ENCODE measurements at places on chromosomes 5 and 9.

GRCh38 chr5:60633341-60633740, 66.6 kb downstream of the DEPDC1B start:
- no peak for DNase-seq

GRCh38 chr5:8685704-8686103, 816.8 kb downstream of the MTRR start:
- no peak for DNase-seq

- no peak for DNase-seq
Observed at GRCh38 chr5:42583322-42583721, 160.1 kb downstream of the GHR start.

GRCh38 chr5:97242341-97242740, 59.3 kb upstream of the RIOK2 start:
- no peak for DNase-seq

DNA sequence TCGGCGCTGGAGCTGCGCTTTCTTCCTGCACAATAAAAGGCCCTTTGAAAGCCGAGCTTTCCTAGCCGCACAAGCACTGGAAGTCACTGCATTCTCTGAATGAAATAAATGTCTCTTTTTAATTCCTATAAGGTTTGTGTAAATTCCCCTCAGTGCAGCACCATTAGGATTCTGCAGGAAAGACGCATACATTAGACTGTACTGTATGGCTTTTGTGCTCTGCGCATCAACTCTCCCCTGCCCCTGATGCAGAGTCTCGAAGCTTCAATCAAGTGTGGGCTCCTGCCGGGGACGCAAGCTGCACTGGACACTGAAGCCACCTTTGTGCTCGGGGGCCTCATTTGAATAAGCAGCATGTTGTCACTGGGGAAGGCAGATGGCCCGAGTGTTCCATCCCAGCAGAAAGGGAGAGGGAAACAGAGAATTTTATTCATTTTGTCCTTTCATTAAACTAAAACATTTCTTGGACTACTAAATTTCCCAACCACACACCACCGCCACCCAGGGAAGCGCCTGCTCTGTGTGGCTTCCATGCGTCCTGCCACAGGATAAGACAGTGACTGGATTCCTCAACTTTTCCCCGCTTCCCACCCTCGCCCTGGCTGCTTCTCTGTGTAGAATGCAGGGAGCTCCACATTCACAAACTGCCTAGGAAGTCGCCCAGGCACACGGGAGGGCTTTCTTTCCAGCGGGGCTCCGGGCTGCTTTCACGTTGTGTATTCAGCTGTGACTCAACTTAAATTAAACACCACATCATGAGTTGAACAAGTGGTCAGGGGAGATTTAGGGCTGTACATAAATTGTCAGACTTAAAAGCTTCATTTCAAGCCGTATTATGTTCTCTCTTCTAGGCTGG, 635.4 kb downstream of the IRX1 start:
- DNase-seq = no peak

DNA sequence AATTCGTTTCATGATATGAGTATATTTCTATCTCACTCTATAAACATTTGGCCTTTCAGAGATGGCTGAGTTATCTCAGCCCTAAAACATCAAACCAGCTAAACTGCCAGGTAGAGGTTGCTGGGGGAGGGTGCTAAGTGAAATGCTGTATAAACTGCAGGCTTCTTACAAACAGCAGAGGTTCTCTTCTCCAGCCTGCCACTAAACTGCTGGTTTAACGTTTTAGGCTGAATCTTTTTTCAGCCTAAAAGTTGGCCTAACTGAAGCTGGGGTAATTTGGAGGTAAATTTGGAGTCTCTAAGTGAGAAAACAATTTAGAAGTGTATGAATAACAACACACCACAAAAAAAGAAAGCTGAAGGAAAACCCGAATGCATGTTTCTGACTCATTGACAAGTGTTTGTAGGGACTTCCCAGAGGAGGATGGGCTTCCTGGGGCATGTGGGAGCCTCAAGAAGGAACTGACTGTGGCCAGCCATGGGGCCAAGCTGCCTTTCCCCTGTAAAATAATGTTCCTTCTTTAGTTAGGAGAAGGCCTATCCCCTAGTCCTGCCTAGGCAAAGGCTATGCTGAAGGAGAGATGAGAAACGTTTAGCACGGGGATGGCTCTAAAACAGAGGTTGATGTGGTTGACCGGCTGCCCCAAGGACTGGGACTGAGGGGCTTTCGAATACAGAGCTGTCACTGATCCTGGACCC, 44.3 kb downstream of the SLC28A3 start:
- peak; percentile 14 for DNase-seq

DNA sequence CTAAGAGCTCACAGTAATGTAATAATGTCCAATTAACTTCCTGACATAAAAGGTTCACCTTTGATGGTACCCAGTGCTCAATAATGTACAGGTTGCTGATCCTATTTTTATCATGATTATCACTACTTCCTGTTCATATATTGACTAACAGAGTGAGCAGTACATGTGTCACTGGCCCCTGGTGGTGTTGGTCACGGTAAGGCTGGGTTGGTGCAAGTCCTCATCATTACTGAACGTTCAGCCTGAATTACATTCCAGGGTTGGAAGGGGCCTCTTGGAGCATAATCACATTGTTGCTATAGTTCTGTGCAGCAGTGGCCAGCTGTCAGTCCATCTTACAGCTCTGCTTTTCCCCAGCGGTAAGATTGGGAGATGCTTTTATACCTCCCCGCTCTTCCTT, 24.2 kb upstream of the CKMT2 start:
- no peak for DNase-seq

DNA sequence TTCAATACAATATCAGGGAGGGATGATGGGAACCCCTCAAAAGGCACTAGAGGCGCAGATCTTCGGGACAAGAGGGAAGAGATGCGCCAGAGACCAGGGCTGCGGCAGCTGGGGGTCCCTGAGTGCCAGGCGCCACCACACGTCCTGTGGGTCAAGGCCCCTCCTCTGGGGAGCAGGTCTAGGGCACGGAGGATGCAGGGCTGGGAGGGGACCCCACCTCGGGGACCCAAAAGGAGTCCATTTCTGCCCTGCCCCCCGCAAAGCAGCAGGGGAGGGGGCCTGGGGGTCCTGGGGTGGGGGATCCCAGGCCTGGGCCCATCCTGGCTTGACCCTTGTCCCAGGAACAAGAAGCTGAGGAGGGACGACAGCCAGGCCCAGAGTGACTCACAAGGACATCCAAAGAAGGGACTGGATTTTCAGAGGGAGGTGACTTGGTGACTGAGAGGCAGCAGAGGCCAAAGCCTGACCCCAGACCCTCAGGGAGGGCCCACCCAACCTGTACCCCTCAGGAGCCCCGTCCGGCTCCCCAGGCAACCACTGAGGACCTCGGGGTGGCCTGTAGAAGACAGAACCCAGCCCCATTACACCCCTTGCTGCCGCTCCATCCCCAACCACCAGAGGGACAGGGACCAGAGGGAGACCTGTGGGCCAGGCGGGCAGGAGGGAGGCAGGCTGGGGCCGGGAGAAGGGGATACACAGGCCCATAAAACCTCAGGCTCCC, 54.2 kb downstream of the LRSAM1 start:
- DNase-seq = no peak

DNA sequence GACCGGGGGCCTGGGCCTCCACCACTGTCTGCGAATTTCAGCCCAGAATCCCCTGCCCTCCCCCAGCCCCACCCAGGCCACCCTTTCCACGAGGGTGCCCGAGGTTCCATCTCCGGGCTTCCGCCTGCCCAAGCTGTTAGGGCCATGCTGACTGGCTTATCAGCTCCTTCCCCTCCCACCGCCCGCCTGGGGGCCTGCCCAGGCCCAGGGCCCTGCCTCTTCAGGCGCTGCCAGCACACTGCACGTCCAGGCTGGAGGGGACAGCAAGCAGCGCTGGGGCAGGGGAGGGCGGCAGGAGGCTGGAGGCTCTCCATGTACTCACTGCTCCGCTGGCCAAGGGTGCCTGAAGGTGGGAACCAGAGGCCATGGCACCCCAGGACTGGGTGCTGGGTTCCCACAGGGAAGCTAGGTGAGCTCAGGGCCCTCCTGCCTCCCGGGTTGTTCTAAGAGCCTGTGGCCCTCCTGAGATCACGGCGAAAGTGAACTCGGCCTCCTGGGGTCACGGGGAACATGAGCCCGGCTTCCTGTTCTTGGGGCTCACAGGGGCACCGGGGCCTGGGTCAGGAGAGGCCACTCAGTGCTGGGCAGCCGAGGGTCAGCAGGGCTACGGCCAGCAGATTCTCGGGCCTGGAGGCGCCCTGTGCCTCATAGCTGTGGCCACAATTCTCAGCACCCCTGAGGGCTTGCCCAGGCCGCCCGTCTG, 57.7 kb upstream of the EGFL7 start:
- no peak for DNase-seq

GRCh38 chr5:15526413-15526812, 26.4 kb downstream of the FBXL7 start:
- DNase-seq = no peak

DNA sequence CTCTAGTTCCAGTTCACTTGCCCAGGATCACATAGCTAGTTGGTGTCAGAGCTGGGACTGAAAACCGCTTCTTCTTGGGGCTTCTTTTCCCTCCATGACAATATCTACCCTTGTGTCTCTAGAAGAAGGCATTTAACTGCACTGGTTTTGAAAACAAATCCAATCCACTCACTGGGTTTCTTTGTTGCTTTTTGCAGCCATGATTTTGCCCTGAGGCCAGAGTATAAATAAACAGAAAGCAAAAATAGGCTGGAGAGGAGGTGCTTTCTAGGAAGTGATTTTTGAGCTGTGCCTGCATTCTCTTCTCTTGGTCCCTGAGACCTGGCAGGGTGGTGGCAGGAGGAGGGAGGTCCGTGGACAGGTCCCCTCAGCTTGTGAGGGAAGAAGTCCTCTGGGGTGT, 6.9 kb upstream of the TRIO start:
- DNase-seq = no peak

DNA sequence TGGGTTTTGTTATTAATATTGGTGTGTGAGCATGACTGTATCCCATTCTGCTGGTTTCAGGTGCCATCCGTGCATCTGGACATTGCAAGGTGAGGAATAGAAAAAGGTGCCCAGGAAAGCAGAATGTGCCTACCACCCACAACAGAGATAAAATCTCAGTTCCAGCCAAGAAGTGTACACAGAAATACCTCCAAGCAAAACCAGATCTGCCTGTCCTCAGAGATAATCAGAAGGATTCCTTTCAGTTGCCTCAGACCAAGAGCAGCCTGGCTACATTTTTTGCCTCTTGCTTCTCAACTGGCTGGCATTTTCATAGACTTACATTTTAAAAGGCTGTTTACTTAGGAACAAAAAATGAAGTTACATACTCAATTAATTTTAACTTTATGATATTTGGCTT, 12.1 kb upstream of the ABLIM3 start:
- DNase-seq = no peak

DNA sequence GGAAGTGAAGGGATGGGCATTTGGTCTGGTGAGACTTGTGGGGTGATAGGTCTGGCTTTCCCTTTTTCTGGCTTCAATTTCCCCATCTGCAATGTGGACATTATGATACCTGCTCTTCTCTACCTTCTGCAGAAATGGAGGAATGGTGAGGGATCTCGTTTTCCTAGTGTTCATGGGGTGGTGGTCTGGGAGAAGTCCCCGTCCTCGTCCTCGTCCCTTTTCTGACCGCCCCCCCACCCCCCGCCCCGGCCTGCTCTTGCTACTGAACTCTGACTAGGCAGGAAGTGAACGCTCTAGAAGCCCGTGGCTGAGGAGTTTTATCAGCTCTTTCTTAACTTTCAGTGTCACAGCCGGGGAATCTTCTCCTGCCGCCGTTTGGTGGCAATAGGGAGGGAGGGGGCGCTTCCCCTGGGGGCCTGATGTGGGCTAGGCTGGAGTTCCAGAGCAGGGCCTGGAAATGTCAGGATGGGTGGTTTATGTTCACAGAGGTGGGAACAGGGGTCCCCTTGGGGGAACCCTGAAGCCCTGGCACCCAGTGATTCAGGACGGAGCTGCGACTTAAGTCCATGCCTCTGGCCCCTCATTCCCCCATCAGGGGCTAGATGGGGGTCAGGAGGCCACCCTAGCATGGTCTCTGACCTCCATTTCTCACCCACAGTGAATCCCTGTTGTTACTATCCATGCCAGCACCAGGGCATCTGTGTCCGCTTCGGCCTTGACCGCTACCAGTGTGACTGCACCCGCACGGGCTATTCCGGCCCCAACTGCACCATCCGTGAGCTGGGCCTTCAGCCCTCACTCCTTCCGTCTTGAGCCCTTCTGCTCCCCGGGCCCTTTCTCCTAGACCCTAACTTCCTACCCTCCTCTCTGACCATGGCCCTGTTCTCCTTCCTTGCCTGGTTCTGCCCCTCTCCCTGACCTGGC, 6.7 kb downstream of the PTGS1 start:
- no peak for DNase-seq

DNA sequence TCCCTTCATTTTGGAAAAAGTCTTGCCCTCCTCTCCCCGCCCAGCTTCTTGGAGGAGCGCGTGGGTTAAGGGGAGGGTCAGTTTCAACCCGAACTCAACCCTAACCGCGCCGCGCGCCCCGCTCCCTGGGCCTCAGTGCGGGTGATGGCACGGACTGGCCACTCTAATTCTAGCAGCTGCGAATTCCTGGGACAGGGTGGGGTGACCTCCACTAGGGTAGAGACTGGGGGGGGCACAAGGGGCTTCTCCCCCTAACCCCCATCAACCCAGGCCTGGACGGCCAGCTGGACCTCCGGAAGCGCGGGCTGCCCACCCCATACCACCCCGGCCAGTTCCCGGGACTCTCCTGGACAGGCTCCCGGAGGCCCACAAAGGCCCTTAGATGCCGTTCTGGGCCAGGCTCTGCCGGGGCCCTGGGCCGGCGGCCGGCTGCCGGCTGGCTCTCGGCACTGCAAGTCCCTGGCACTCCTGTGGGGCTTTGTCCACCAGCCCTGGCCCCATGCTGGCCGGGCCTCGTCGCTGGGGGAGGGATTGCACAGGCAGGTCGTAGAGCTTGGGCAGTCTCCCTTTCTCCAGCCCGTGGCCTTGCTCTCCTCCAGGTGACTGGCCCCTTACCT, 7.2 kb upstream of the PSD2 start:
- no peak for DNase-seq

GRCh38 chr9:127142931-127143464, 20.6 kb upstream of the ANGPTL2 start:
- DNase-seq = no peak

- no peak for DNase-seq
Observed at GRCh38 chr5:171363846-171364245, 23.8 kb upstream of the NPM1 start.

DNA sequence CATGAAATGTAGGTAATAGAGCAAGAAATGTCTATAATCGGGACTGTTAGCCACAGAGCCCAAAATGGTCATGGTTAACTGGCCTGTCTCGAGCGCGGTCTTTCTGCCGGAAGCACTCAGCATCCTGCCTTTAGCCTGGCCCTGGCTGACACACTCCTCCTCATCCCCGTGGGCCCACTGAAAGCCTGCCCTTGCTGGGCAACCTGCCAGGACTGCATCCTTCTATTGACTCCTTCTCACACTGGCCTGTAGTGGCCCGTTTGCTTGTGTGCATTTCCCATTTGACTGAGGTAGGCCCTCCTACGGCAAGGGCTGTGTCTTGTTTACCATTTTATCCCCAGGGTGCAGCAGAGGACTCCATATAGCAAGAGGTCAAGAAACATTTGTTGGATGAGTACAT, 215.7 kb downstream of the ATPSCKMT start:
- no peak for DNase-seq

- DNase-seq = no peak
Observed at GRCh38 chr9:16215353-16215680, 655.2 kb downstream of the BNC2 start.

- DNase-seq = no peak
Observed at GRCh38 chr5:170405817-170406216, 16.6 kb upstream of the KCNMB1 start.
